ENCODE measurements at places on chromosomes 4 and X.

- no peak for DNase-seq
Observed at GRCh38 chr4:34170946-34171345, 2073.4 kb downstream of the ARAP2 start.

- no peak for DNase-seq
Observed at GRCh38 chr4:117328333-117328732, 243.0 kb upstream of the TRAM1L1 start.

DNA sequence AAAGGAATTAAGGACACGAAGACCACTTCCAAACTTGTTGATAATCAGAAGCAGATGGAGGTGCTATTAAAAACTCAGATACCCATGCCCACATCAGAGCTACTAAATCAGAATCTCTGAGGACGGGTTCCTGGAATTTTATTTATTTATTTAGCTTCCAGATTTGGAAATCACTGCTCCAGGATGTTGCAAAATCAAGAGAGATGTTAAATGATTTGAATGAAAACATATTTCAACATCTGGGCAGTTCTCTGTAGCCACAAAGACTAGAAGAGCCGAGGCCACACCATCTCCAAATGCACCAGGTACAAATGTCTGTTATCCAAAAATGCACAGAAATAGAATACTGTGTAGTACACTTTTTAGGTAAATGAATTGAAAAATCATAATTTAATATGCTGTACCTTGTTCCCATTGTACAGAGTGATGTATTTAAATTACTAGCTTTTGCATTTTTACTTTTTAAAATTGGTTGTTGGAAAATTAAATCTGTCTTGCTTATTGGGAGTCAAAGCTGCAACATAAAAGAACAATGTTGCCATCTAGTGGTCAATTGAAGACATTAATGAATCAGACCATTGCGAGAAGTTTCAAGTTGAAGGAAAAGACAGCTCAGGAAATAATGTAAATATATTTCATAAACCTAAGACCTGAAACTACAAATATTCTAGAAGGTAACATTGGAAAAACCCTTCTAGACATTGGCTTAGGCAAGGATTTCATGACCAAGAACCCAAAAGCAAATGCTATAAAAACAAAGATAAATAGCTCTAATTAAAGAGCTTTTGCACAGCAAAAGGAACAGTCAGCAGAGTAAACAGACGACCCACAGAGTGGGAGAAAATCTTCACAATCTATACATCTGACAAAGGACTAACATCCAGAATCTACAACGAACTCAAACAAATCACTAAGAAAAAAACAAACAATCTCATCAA, 151.3 kb upstream of the TTC29 start:
- peak; percentile 77 for DNase-seq

DNA sequence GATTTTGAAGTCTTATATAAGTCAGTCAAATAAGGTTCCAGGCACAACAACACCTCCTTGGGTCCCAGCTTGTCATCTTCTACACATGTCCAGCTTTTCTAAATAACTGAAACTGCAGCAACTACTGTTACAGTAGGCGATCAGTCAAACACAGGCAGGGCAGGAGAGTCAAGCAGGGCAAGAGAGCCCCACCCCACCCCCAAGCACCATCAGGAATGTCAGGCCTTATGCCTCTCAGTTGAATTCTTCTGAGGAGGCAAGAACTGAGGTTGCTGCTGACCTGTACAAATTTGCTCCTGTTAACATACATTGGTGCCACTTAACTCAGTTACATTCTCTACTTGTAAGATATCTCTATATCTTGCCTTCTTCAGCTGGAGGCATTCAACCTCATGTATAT, 608.8 kb upstream of the PCDH10 start:
- no peak for DNase-seq

DNA sequence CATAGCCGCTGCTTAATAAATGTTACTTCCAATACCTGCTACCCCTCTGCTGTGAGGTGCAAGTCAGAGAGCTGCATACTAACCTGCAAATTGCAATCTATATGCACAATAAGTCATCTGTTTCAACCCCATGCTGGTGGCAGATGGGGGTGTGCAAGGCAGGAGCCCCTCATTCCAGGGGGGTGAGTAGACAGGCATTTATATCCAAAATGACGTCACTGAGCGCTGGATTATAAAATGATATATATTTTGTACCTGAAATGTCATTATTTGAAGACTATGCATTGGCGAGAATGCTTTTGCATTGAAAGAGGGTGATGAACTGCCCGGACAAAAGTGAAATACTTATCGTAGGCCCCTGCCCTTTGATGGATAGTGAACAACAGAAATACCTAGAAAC, 24.7 kb downstream of the RBMX2 start:
- no peak for DNase-seq

- DNase-seq: peak; percentile 95
Observed at GRCh38 chr4:10106421-10107039, 10.1 kb downstream of the WDR1 start.

DNA sequence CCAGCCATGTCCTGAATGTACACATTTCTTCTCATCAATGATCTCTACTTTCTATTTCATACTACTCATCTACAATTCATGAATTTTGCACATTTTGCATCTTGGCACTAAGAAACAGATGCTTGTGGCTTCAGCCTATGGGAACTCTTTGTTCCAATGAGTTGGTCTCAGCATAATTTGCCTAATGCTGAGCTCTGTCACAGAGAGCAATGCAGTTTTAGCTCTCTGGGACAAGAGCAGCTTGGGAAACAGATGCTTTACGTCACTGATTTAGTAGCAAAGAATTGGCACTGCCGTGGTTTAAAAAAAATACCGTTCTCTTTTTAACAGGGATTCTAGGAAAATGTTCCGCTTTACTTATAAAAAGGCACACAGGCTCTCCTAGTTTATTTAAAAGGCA, 162.4 kb downstream of the WDFY3 start:
- DNase-seq: peak; percentile 39

DNA sequence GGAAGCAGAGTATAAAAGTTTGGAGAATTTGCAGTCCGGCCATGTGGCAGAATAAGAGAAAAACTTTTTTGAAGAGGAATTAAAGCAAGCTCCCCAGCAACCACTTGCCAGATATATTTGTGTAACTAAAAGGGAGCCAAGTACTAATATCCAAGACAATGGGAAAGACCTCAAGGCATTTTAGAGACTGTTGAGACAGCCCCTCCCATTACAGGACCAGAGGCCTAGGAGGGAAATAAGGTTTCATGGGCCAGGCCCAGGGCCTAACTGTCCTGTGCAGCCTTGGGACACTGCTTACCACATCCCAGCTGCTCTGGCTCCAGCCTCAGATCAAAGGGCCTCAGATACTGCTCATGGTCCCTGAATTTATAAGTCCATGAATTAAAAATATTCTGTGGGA, 659.4 kb downstream of the PCDH19 start:
- DNase-seq: no peak

GRCh38 chr4:99722725-99723124, 65.1 kb upstream of the C4orf54 start:
- DNase-seq: no peak

DNA sequence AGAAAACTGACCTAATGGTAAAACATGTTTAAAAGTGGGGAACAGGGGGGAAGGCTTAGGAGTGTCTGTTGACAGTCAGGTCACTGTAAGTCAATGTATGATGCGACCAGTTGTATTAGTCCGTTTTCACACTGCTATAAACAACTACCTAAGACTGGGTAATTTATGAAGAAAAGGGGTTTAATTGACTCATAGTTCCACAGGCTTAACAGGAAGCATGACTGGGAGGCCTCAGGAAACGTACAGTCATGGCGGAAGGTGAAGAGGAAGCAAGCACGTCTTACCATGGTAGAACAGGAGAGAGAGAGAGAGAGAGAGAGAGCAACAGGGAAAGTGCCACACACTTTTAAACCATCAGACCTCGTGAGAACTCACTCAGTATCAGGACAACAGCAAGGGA, 13.0 kb upstream of the PLAC1 start:
- no peak for DNase-seq

GRCh38 chr4:93065790-93066189, 762.0 kb downstream of the GRID2 start:
- no peak for DNase-seq

DNA sequence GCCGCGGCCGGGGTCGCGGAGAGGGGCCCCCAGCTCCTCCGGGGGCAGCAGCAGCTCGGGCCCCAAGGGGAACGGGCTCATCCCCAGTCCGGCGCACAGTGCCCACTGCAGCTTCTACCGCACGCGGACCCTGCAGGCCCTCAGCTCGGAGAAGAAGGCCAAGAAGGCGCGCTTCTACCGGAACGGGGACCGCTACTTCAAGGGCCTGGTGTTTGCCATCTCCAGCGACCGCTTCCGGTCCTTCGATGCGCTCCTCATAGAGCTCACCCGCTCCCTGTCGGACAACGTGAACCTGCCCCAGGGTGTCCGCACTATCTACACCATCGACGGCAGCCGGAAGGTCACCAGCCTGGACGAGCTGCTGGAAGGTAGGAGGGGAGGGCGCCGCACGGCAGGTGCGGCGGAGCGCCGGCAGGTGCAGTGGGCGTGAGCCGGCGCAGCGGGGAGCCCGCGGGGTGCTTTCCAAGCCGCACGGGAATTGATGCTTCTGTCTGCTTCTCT, 886 bp downstream of the DCLK2 start:
- DNase-seq: peak; percentile 56

DNA sequence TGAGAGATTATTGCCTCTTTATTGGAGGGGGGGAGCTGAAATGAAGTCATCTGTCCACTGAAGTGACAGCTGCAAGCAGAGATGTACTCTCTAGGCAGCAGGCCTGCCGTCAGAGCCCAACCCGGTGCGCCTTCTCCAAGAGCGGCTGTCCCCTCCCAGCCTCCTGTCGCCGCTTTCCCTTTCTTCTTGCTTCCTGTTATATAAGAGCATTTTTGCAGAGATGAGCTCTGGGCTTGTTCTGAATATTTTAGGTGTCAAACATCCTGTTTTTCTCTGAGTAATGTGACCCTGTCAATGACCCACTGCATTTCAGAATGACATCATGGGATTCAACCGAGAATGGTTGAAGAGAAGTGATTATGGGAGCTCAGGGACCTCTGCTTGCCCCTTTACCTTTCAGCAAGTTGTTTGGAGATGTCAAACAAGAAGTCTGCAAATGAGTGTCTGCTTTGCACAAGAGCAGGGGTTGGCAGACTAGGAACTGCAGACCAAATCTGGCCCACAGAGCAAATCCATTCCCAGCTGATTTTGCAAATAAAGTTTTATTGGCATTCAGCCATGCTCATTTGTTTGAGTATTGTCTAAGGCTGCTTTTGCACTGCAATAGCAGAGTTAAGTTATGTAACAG, 79.9 kb downstream of the SLC9A6 start:
- DNase-seq: peak; percentile 47

DNA sequence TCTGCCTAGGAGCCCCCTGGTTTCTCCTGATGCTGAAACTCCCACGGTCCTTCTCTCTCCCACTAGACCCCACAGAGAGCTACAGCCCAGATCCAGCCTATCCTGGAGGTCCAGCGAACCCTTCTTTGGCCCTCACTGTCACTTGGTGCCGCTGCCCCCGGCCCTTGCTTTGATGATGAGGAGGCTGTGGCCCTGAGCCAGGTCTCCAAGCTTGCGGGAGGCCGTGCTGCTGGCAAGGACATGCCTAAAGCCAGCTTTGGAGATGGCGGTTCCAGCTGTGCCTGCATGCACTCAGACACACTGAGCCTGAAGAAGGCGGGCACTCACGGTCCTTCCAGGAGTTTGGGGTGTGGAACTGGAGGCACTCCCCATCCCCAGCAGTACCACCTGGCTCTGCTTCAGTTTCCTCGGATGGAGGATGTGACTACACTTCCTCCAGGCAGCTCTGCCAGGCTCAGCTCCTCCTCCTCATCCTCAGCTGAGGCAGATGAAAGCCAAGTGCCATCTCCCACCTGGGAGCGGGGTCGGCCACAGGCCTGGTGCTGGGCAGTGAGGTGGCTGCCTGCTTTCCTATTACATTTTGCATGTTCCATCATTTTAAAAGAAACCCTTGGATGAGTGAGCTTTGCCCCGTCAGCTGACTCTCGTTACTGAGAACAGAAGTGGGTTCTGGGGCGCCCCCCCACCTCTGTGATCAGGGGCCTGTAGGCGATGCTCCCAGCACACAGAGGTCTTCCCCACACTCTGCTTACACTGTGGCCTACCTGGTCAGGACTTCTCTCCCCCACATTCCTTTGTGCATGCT, 9.0 kb downstream of the TNIP2 start:
- DNase-seq: no peak

DNA sequence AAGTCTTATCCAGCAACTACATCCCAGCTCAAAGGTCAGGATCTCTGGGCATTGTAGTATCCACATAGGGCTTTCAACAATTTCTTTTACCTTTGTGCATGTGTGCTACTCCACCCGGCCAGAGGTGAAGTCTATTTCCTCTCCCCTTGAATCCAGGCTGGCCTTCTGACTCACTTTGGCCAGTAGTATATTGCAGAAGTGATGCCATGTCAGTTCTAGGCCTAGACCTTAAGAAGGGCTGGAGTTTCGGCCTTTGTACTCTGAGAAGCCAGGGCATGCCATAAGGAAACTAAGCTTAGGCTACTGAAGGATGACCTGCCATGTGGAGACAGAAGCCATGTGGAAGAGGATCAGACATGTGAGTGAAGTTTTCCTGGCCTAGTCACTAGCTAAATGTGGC, 191.2 kb upstream of the ATP6AP2 start:
- no peak for DNase-seq

GRCh38 chr4:183563874-183564273, 59.0 kb downstream of the ING2 start:
- DNase-seq: peak; percentile 24

GRCh38 chr4:158606969-158607368, 64.7 kb downstream of the C4orf46 start:
- no peak for DNase-seq

- peak; percentile 79 for DNase-seq
Observed at GRCh38 chr4:8599657-8600056, 7.1 kb downstream of the CPZ start.

DNA sequence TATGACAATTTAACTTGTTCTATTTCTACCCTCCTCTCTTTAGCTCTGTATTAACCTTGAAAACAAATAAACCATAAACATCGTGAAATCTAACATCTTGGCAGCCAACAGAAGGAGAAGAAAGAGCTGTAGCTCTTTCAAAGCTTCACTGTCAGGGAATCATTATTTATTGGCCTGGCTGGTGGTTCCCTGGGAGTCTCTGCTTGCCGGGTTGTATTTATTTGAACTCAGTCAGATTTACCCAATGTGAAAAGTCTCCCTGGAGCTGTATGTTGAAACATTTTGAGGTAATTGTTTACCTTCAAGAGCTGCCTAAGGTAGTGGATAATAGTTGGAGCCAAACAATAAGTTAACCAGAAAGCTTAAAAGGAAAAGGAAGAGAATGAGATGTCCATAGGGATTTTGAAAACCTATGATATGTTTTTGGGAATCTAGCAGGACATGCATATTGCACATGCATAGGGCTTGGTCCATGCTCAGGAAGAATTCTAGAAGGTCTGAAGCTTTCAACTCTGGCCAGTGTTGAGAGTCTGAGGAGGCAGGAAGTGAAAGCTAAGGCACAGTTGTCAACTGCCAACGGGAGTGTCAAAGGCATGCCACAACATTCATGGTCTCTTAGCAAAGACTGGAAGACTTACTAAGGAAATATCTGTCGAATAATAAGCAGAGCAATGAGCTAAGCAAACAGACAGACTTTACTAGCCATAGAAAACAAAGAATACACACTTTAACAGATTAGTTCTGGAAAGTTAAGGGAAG, 621.6 kb downstream of the PCDH7 start:
- DNase-seq: no peak
